ENCODE measurements at places on chromosomes 7 and 10.

- DNase-seq: no peak
Measured at GRCh38 chr7:7569615-7570014, 2.9 kb downstream of the MIOS start.

GRCh38 chr10:34505338-34505737 is 309.8 kb downstream of the PARD3 start:
- no peak for DNase-seq

- no peak for DNase-seq
Measured at GRCh38 chr10:130899856-130900255, 411.7 kb downstream of the TCERG1L start.

GRCh38 chr10:124285587-124286527 is 132.9 kb downstream of the OAT start:
- peak; percentile 34 for DNase-seq

- no peak for DNase-seq
Measured at GRCh38 chr10:43273997-43274396, 7.1 kb upstream of the RASGEF1A start.

- peak; percentile 73 for DNase-seq
Measured at GRCh38 chr7:132351954-132352499, 224.2 kb downstream of the PLXNA4 start.

DNA sequence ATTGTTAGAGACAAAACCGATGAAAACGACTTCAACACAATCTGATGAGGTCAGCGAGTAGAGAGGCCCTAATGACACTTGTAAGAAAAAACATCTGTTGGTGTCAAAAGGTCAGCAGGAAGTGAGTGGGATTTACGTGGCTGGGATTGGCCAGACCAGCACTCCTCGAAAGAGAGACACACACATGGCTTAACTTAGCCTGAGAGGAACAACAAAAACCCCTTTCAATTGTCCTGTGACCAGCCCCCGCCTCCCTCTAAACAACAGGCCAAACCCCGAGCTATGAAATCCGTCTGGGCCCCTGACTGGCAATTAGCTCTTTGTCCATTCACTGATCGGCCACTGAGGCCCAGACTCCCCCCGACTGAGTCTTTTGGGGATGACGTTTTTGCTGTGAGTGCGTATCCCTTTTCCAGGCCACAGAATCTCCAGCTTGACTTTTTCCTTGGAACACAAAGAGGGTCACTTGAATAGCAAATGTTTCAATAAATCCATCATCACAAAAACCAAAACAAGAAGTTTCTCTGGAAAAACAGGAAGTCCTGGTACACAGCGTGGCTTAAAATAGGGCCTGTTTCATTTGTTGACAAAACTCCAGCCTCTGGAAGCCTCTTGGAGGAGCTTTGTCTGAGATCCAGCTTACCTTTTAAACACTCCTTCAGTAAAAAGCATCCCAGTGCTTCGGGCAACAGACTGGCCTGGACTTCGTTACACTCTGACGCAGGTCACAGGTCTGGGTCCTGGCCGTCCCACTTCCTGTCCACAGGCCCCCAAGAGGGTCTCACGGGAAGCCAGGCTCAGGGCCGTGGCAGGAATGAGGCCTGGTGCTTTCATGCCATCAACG is 103.0 kb downstream of the CTBP2 start:
- peak; percentile 95 for DNase-seq

DNA sequence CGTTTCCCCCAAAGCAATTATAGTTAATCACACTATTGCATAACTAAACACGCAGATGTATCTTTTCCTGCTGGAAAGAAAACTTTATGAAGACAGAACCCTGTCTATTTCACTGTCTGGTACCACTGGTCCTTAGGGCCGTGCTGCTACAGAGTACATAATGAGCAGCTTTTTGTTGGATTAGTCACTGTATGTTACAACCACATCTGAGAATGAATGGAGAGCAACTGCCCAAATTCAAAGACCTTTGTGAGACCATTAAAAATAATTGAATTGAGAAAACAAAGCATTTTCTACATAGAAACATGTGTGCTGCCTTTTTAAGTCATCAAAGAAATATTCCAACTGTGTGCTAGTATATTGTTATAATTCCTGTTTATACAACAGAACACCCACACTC is 111.3 kb upstream of the SORCS1 start:
- no peak for DNase-seq

DNA sequence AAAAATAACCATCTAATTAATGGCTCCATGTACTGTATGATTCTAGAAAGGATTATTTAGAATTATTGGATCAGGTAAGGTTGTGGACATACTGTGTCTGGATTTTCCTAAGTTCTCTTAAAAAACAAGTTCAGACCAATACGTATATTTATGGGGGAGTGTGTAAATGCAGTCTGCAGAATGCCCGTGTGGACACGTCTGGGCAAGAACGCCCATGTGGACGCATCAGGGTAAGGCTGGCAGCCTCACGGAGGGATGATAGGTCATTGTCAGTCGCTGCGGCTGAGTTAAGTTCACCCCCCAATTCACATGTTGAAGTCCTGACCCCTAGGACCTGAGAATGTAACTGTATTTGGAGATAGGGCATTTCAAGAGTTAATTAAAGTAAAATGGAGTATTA is 160.0 kb upstream of the SHH start:
- DNase-seq: no peak

DNA sequence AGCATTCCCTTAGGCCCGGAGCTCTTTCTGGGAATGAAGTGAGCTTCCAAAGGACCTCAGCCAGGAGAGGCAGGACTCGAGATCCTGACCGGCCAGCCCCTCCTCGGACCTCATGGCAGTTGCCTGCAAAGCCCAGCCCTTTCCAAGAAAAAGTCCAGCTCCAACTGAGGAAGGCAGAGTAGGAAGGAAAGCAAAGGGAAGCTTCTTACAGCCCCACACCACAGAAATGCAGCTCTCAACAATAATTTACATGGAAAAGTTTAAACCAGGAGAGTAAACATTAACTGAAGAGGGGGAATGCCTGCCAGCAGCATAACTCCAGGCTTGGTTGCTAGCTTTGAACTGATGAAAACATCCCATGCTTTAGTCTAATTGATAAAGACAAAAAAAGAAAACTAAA is 153.9 kb upstream of the PFKP start:
- no peak for DNase-seq

DNA sequence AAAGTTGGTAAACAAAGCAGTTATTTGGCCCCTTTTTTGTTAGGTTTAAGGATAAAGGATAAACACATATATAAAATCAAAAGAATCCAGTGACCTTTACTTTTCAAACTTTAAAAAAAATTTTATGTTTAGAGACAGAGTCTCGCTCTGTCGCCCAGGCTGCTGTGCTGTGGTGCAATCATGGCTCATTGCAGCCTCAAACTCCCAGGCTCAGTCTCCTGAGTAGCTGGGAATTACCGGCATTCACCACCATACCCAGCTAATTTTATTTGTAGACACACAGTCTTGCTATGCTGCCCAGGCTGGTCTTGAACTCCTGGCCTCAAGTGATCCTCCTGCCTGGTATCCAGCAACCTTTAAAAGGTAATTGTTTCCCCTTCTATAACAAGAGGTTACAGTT is 31.3 kb downstream of the GNA12 start:
- DNase-seq: no peak

DNA sequence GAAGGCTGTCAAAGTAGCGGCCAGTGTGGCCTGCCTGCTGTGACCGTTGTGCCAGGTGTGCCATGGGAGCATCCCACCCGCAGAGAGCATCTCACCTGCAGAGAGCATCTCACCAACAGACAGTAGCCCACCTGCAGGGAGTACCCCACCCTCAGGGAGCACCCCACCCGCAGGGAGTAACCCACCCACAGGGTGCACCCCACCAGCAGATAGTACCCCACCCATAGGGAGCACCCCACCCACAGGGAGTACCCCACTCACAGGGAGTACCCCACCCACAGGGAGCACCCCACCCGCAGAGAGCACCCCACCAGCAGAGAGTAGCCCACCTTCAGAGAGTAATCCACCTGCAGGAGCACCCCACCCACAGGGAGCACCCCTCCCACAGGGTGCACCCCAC is 476.5 kb downstream of the TCERG1L start:
- DNase-seq: no peak

DNA sequence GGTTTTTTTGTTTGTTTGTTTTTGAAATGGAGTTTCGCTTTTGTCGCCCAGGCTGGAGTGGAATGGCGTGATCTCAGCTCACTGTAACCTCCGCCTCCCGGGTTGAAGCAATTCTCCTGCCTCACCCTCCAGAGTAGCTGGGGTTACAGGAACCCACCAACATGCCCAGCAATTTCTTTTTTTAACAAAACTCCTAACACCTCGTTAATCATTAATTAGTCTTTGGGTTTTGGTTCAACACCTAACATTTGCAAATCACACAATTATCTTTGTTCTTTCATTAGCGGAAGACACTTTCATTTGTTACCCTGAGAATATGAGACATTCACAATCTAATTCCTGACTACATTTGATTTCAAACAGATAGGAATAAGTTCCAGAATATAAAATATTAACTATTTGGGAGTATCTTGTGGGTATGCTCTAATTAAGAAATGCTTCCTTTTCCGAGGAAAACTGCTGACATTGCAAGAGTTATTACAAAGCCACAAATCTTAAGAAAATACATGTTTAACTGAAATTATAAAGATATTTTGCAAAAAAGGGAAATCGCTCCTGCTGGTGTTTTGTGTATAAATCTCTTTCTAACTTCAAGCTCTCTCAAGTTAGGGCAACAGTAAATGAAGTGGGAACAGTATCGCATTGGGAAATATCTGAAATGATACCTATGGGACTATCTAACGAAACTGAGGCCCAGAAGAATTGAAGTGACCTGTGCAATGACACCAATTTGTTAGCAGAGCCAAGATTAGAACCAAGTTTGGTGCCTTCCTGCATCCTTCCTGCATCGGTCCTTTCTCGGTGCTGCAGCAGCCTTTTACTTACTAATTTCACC is 1.2 kb upstream of the LSM8 start:
- peak; percentile 55 for DNase-seq

DNA sequence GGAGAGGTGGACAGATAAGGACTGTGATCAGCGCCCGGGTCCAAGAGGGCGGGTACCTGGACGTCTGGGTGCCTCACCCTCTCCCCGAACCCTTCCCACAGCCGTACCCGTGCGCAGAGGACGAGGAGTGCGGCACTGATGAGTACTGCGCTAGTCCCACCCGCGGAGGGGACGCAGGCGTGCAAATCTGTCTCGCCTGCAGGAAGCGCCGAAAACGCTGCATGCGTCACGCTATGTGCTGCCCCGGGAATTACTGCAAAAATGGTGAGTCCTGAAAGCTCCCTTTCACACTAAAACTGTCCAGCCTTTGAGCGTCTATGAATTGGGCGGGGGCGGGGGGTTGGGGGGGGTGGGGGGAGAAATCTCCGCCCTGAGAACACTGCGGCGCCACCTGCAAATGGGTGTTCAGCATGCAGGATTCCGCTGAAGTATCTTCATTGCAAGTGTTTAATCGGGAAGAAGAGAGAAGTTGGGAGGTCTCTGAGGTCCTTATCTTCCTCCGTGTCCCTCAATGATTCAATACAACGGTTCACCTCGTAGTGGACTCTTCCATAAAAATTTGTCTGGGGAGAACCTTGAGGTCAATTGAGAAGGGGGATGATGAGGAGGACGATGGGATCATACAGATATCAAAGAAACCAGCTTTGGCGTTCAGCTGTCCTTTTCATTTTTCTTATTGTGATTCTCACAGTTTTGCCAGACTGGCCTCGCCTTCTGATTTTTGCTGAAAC is 906 bp downstream of the DKK1 start:
- peak; percentile 48 for DNase-seq

- peak; percentile 16 for DNase-seq
Measured at GRCh38 chr7:34928052-34928451, 109.2 kb downstream of the DPY19L1 start.

- DNase-seq: no peak
Measured at GRCh38 chr7:116968631-116969030, 15.3 kb downstream of the ST7 start.

GRCh38 chr7:123787220-123788007 is 38.6 kb upstream of the WASL start:
- DNase-seq: no peak

DNA sequence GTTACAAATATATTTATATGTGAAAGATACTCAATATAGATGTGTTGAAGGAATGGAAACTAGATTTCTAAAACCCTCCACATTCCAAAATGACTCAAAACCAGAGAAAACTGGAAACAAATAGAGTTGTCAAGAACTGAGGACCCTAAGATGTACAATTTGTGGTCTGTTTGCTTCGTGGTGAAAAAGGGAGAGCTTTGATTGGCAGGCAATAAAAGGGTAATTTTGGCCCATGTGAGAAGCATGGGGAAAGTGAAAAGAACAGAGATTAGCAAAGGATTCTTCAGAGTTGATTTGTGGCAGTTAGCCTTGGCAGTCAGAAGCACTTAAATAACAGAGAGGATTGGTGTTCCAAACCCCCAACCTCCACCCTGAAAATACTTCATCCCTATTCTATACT is 37.1 kb upstream of the DKK1 start:
- DNase-seq: no peak

- no peak for DNase-seq
Measured at GRCh38 chr7:1597066-1597760, 27.4 kb upstream of the PSMG3 start.

- no peak for DNase-seq
Measured at GRCh38 chr10:79333513-79333912, 13.8 kb upstream of the PPIF start.

GRCh38 chr10:91856637-91857036 is 52.6 kb downstream of the FGFBP3 start:
- peak; percentile 8 for DNase-seq

- DNase-seq: no peak
Measured at GRCh38 chr7:1889556-1890181, 219.6 kb downstream of the ELFN1 start.

GRCh38 chr7:608954-609353 is 89.3 kb upstream of the PDGFA start:
- DNase-seq: no peak

DNA sequence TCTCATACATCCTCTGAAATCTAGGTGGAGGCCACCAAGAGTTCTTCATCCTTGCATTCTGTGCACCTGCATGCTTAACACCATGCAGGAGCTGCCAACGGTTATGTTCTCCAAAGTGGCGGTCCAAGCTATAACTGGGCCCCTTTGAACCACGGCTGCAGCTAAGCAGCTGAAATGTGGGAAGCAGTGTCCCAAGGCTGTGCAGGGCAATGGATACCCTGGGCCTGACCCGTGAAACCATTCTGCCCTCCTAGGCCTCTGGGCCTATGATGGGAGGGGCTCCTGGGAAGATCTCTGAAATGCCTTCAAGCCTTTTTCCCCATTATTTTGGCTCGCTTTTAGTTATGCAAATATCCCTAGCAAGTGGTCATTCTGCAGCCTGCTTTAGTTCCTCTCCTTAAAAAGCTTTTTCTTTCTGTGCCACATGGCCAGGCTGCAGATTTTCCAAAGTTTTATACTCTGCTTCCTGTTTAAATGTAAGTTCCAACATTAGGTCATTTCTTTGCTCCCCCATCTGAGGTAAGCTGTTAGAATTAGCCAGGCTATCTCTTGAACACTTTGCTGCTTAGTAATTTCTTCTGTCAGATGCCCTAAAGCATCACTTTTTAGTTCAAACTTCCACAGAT is 7.7 kb upstream of the GTPBP4 start:
- DNase-seq: no peak

GRCh38 chr10:130994191-130994590 is 317.3 kb downstream of the TCERG1L start:
- no peak for DNase-seq

GRCh38 chr7:47047384-47047783 is 534.5 kb downstream of the TNS3 start:
- DNase-seq: no peak

- no peak for DNase-seq
Measured at GRCh38 chr10:72009051-72009424, 44.8 kb downstream of the CHST3 start.

Measured in lung (tissue), 17 donors.